ENCODE measurements at places on chromosomes 1 and 21.

DNA sequence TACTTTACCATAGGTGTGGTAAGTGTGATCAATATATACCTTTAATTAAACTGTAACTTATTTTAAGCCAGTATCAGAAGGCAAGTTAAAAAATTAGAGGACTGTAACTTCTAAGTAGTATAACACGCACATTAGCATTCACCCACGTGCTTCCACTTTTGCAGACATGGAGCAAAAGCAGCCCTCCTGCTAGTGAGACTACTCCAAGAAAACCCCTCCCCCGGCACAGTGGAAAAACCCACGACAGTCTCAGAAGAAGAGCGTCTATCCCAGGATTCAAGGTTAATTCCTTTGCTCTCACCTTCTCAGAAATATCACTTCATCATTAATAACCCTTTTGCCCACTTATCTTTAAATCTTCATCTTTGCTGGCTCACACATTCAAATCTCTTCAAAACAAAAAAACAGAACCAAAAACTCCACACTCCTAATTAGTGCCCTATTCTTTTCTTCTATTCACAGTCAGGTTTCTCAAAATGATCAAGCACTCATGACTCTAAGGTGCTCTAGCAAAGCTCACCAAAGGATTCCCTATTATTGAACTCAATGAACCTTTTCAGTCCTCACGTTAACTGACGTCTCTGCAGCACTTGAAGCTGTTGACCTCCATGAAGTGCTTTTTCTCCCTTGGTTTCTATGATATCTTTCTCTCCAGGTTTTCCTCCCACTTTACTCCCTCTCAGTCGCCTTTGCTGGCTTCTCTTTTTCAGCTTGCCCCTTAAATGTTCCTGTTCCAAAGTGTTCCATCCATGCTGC lies 213.5 kb downstream of the SMYD3 start:
- DNase-seq = no peak

GRCh38 chr1:160910170-160910750 lies 25.3 kb upstream of the ITLN1 start:
- DNase-seq = no peak

GRCh38 chr1:72060466-72061245 lies 221.7 kb downstream of the NEGR1 start:
- no peak for DNase-seq

DNA sequence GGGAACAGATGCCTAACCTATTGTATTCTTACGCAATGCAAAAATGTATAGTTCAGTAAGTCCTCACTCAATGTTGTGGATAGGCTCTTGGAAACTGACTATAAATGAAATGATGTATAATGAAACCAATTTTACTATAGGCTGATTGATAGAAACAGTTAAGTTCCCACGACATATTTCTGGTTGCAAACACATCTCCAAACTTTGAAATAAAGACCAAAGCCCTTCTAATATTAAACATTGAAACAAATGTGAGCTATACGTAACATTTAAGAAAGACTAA lies 29.1 kb downstream of the MAP3K21 start:
- no peak for DNase-seq

- no peak for DNase-seq
These were observed 59.4 kb downstream of the ELK4 start for GRCh38 chr1:205572421-205572820.
